ENCODE measurements at places on chromosomes 4 and X. TPM values are rescaled to one million over a fixed set of nuclear protein-coding genes. Genes with fewer than 3 reads are reported as not detected.

DNA sequence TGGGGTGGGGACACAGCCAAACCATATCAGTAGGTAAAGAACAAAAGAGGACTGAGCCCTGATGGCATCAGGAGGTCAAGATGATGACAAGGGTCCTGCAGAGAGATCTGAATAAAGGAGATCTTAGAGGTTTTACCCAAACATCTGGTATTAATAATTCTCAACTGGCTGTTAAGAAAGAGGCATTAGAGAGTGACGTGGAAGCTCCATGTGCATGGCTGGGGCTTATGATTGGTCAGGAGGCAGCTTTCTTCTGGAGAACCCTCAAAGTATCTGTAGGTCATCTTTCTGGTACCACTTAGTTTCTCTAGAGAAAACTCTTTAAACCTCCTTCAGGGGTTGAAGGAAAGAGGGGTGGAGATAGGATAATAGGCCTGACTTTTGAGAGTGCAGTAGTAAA, 18.7 kb downstream of the MGST2 start:
- no peak for DNase-seq

- DNase-seq: no peak
Measured at GRCh38 chrX:122504026-122504425, 680.1 kb upstream of the GRIA3 start.

DNA sequence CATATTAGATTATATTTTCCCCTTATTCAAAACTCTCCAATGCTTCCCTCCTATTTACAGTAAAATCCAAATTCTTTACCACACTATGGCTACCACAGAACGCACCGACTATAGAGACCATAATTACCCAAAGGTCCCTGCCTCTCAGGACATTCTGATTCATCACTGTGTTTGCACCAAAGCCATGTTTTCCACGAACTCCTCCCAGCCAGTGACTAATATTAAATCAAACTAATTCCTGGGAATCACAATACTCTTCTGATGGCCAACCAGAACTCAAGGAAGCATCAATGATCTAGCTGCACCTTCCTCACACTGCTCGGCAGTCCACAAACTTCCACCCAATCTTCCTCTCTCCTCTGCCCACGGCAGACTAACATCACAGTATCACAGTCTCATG, 24.2 kb upstream of the EDNRA start:
- DNase-seq: no peak

DNA sequence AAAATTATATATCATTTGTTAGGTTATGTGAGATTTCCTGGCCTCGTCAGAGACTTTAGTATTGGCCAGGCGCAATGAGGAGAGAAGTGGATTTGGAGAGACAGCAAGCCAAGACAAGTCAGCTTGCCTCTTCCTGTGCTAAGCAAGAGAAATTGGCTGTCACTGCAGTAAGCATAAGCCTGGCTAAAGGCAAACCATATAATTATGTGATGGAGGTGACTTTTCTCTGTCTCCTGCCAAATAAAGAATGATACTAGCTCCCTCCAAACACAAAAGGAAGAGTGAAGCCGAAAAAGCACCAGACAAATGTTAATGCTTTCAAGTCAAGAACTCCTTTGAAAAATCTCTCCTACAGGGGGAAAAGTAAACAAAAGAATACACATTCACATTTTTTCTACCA, 2246.0 kb downstream of the ARAP2 start:
- DNase-seq: no peak

GRCh38 chr4:7932287-7932686, 7.4 kb downstream of the AFAP1 start:
- no peak for DNase-seq

DNA sequence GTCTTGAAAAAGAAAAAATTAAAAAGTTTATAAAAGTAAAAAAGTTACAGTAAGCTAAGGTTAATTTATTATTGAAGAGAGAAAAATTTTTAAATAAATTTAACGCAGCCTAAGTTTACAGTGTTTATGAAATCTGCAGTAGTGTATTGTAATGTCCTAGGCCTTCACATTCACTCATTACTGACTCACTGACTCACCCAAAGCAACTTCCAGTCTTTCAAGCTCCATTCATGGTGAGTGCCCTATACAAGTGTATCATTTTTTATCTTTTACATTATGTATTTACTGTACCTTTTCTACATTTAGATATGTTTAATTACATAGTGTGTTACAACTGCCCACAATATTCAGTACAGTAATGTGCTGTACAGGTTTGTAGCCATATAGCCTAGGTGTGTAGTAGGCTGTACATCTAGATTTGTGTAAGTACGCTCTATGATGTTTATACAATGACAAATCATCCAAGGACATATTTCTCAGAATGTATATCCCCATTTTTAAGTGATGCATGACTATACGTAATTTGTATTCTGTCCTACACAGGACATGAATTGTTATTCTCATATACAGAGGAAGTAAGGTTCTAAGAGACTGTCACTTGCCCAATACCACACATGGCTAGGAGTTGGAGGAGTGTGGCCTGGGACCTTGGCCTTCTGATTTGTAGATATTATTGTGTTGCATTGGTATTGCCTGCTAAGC, 19.5 kb upstream of the PDCL2 start:
- no peak for DNase-seq

- DNase-seq: no peak
Measured at GRCh38 chr4:8370106-8370787, 70.3 kb downstream of the ACOX3 start.

DNA sequence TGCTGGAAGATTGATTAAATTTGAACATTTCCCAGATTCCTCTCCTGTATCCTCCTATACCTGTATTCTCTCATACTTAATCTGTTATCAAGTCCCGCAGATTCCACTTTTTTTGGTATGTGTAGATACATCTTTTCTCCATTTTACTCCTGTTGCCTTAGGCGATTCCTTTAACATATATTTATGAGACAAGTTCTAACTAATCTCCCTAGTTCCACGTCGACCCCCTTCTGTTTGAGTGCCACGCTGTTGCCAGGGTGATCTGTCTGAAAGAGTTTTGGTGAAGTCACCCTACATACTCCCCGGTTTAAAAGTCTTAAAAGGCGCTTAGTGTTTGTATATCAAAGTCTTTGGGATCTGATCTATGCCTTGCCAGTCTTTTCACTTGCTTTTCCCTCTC, 2.4 kb downstream of the HNRNPH2 start:
- no peak for DNase-seq

DNA sequence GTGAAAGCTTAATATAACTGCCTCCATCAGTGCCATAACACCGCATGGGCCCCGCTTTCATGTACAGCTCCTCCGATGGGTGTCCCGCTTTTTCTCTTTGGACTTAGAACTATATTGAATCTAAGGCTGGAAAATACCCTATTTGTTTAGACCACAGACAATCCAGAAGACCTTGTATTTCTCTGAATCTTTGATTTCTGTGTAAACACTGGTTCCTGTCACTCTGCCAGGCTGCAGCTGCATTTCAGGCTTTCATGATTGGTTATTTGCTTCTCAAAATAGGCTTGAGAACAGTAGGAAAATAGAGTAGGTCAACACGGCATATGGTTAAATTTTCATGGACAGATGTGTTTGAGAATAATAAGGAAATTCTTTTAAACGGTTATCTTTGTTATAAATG, 80.0 kb downstream of the NWD2 start:
- no peak for DNase-seq

The GPRASP2 gene
- total RNA-seq: 1.2 TPM

The P2RY8 gene
- total RNA-seq: 158 TPM

The RAB41 gene
- not detected for total RNA-seq

The ING2 gene
- total RNA-seq: 14.6 TPM

The ANOS1 gene
- not detected for total RNA-seq

The SSX7 gene
- not detected for total RNA-seq
